Activated B cell treated with CpG ODN at 0.5 μM for 24 hours (primary cell): ENCODE measurements at places on chromosomes 11 and 22. TPM values are rescaled to one million over a fixed set of nuclear protein-coding genes. Genes with fewer than 3 reads are reported as not detected.
A peak's percentile ranks its signal among the peaks of the same experiment; 100 is the strongest.

The DEPDC7 gene
- 0.27 TPM in 1 of 2 replicates, not detected in the other for total RNA-seq

DNA sequence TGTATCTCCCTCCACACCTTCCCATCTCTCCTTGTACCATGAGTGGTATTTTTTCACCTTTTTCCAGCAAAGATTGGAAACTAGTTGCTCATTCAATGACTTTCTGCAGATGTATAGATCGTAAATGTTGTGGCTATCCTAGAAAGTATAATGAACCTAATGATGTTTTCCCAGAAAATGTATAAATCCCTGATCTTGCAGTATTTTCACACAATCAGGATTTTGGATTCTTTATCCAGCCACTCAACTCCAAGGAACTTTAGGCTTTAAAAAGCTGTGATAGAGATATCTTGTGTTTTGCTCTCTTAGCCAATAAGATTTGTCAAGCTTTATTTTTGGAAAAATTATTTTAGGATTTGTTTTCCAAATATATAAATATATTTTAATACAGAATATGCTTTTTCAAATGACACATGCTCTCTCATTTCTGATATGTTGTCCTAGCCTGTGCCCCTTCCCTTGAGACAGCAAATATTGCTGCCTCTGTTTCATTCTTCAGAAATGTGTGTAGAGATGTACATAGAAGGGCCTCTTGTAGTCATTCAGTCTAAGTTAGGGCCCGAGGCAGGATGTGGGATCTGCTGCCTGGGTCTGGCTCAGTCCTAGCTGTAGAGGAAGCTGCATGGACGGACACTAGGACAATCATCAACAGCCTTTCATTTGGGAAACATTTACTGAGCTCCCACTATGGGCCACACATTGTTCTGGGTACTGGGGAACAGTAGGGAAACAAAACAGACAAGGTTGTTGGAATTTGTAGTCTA, 62.4 kb downstream of the NAV2 start:
- no peaks in the 10 kb centered on the region for H3K36me3 ChIP-seq
- H3K27me3 ChIP-seq = peaks cover 38% of the 10 kb centered on the region
- DNase-seq = no peak
- H3K4me3 ChIP-seq = no peak overlapping the region

The CPT1A gene
- total RNA-seq = 16.7 and 17.2 TPM in 2 replicates

The KRTAP5-7 gene
- total RNA-seq = 0.24 and 0.49 TPM in 2 replicates

The GAL3ST1 gene
- total RNA-seq = 0.27 TPM in 1 of 2 replicates, not detected in the other

The OR5P2 gene
- total RNA-seq = not detected in 2 replicates

- H3K27me3 ChIP-seq = no peaks in the 10 kb centered on the region
- H3K4me3 ChIP-seq = no peak overlapping the region
- H3K27ac ChIP-seq = no peak overlapping the region
- DNase-seq = no peak
Measured at GRCh38 chr22:27834364-27835185, 33.0 kb upstream of the MN1 start.

DNA sequence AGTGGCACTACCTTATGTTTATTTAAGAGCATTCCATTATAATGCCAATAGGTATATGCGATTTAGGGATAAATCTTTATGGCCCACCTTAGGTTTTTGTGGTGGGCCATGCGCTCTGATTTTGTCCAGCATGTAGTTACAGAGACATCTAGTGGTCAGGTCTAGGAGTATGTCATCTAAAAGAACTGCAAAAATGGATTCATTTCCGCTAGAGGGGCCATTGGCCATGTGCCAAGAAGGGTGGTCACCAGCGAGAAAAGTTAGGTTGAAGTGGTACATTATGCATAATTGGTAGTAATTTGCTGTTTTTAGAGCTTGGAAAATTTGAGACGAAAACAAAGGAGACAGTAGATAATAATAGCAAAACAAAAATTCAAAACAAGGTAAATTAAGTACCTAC, 27.7 kb downstream of the LRRC4C start:
- H3K36me3 ChIP-seq = no peaks in the 10 kb centered on the region
- no peak overlapping the region for H3K27ac ChIP-seq
- H3K4me3 ChIP-seq = no peak overlapping the region
- no peaks in the 10 kb centered on the region for H3K4me1 ChIP-seq

The APOA5 gene
- not detected in 2 replicates for total RNA-seq

The BTG4 gene
- not detected in 2 replicates for total RNA-seq

- H3K4me3 ChIP-seq = no peak overlapping the region
- H3K4me1 ChIP-seq = peaks cover 11% of the 10 kb centered on the region
- H3K36me3 ChIP-seq = peaks cover 12% of the 10 kb centered on the region
- H3K27me3 ChIP-seq = no peaks in the 10 kb centered on the region
- no peak for DNase-seq
- no peak overlapping the region for H3K27ac ChIP-seq
Measured at GRCh38 chr22:19961201-19961580, 19.6 kb upstream of the TXNRD2 start.

DNA sequence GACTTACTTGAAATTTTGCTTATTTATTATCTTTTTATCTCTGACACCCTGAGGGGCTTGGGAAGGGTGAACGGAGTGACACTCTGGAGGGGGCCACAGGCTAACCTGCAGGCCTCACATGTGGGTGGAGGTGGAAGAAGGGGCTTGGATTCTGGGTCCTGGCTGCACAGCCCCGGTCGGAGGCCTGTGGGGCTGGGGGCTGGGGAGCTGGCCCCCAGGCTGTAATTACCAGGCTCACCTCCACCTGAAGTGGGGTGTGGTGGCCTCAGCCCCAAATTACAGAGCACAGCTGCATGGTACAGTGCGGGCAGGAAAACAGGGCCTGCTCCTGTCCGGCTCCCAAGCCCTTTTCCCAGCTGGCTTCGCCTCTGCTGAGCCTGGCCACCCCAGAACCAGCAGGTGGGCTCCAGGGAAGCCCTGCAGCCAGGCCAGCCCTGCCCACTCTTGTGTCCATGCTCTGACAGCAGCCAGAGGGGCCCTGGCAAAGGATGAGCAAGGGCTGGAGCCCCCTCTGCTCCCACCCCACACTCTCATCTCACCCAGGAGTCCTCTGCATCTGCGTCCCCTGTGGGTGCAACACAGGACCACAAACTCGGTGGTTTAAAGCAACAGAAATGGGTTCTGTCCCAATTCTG, 48.0 kb downstream of the IGF2 start:
- H3K4me1 ChIP-seq = no peaks in the 10 kb centered on the region
- H3K27me3 ChIP-seq = peaks cover 17% of the 10 kb centered on the region
- no peak for DNase-seq
- H3K36me3 ChIP-seq = no peaks in the 10 kb centered on the region

- peaks cover 2% of the 10 kb centered on the region for H3K27me3 ChIP-seq
- H3K4me3 ChIP-seq = no peak overlapping the region
- H3K4me1 ChIP-seq = no peaks in the 10 kb centered on the region
- DNase-seq = no peak
- no peak overlapping the region for H3K27ac ChIP-seq
Measured at GRCh38 chr11:11584937-11585336, 36.9 kb downstream of the GALNT18 start.

DNA sequence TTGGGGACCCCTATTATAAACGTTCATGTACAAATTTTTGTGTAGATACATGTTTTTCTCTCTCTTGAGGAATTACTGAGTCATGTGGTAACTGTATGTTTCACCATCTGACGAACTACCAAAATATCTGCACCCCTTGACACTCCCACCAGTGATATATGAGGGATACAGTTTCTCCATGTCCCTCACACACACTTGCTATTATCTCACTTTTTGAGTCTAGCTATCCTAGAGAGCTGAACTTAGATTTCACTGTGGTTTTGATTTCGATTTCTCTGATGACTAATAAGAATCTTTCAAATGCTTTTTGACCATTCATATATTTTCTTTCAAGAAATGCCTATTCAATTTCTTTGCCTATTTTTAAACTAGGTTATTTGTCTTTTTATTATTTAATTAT, 200.2 kb downstream of the PGR start:
- no peak overlapping the region for H3K4me3 ChIP-seq
- peaks cover 10% of the 10 kb centered on the region for H3K4me1 ChIP-seq
- no peak overlapping the region for H3K27ac ChIP-seq
- no peak for DNase-seq

DNA sequence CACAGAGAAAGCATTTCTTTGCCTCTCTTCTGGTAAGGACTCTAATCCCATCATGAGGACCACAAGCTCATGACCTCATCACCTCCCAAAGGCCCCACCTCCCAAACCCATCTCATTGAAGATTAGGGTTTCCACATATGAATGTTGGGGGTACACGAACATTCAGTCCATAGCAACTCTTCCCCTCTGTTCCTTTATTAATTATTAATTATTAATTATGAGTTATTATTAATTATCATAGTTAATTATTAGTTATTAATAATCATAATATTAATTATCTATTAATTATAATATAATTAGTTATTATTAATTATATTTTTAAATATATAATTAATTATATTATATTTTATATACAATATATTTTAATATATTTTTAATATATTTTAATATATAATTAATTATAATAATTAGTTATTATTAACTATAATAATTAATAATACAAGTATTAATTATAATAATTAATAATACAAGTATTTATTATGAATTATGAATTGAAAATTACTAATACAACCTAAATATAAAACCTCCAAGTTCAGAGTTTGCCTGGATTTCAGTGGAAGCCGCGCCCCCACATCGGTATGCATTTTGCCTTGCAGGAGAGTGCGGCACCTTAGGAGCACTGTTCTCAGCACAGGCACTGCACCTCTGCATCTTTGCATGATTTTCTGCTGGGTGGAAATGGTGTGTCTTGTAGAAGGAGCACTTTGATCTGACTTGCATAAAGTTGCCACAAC, 128.0 kb upstream of the FGF3 start:
- no peaks in the 10 kb centered on the region for H3K4me1 ChIP-seq
- no peak for DNase-seq
- H3K27ac ChIP-seq = no peak overlapping the region
- H3K27me3 ChIP-seq = no peaks in the 10 kb centered on the region

DNA sequence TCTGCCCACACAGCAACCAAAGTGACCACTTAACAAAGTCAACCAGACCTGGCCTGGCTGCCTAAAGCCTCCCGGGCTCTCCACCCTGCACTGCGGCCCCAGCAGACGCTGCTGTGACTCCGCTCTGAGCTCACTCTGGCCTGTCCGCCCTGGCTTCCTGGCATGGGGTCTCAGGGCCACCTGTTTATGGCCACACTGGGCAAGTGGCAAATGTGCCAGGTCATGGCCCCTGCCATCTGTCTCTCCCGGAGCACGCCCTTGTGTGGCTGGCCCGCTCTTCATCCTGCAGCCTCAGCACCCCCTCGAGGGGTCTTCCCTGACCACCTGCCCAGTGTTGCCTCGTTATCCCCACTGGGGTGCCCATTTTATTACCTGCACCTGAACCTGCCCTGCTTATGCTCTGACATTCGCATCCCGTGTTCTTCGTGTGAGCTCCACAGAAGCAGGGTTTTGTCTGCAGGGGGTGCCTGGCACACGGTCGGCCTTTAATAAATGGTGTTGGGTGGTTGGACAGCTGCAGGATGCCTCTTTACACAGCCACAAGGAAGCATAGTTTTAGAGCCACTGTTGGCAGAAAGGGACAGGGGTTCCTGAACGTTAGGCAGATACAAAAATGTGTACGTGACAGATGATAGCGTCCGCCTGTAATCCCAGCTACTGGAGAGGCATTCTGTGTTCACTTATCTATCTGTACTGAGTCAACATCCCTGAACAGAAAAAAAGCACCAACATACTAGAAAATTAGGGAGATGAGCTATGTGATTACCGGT, 785.6 kb downstream of the TBC1D22A start:
- H3K4me1 ChIP-seq = no peaks in the 10 kb centered on the region
- no peaks in the 10 kb centered on the region for H3K27me3 ChIP-seq
- H3K27ac ChIP-seq = no peak overlapping the region
- no peaks in the 10 kb centered on the region for H3K36me3 ChIP-seq

- peaks cover 88% of the 10 kb centered on the region for H3K4me1 ChIP-seq
- no peak overlapping the region for H3K4me3 ChIP-seq
- peak overlapping the region; percentile 67 for H3K27ac ChIP-seq
- no peak for DNase-seq
- no peaks in the 10 kb centered on the region for H3K27me3 ChIP-seq
Measured at GRCh38 chr22:41844036-41844435, 11.1 kb downstream of the SREBF2 start.

DNA sequence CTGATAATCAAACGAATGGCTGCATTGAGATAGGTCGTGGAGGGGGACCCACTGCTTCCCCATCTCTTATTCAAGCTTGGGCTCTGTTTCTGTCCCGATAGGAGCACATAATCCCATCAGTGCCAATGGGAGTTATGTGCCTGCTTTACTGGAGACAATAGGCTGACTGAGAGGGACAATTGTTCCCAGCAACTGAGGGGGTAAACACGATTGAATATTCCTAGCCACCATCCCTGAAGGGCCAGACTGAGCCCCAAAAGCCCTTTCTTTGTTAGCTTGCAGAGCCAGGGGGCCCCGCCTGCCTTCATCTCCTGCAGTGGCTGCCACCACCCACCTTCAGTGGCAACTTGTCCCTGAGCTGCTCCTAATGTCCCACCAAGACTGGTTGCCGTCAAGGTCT, 172.8 kb upstream of the NAV2 start:
- H3K27me3 ChIP-seq = no peaks in the 10 kb centered on the region
- no peaks in the 10 kb centered on the region for H3K36me3 ChIP-seq
- no peak overlapping the region for H3K27ac ChIP-seq
- no peak for DNase-seq
- H3K4me3 ChIP-seq = no peak overlapping the region

DNA sequence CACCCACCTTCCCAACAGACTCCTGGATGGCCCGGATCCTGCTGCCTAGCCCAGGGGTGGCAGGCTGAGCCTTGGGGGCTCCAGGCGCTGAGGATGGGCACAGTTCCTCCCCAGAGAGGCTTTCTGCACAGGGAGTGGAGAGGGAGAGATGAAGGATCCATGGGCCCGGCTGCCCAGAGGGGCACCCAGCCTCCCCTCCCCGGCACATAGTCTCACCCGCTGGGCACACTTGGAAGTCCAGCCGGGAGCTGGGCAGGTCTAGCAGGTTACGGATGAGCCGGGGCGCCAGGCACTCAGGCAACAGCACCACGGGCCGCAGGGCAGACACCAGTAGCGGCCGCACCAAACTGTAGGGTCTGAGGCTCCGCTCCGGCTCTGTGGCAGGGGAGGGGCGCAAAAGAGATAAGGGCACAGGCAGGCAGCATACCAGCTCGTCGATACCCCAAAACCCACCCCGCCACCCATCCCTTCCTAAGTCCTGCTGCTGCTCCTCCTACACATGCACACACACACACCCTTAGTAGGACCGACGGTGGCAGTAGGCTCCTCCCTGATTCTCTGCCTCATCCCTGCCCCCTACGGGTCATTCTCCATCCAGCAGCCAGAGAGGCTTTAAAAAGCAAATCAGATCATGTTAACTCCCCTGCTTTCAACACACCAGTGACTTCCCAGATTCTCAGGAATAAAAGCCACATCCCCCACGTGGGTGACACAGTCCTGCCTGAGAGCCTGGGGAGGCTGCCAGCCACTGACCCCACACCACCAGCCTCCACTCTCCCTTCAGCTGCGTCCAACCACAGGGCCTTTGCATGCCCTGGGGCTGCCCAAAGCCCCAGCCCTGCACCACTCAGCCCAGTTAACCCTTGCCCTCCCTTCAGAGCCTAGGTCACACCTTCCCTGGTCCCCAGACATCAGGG, 6.5 kb upstream of the MFNG start:
- DNase-seq = no peak
- H3K36me3 ChIP-seq = no peaks in the 10 kb centered on the region
